ENCODE measurements at places on chromosomes 6 and 20.

- DNase-seq = no peak
Observed at GRCh38 chr6:44356487-44356886, 14.0 kb downstream of the SPATS1 start.

- DNase-seq = no peak
Observed at GRCh38 chr6:5565971-5566370, 304.7 kb downstream of the FARS2 start.

GRCh38 chr6:142756215-142756630 lies 188.8 kb downstream of the HIVEP2 start:
- DNase-seq = no peak

DNA sequence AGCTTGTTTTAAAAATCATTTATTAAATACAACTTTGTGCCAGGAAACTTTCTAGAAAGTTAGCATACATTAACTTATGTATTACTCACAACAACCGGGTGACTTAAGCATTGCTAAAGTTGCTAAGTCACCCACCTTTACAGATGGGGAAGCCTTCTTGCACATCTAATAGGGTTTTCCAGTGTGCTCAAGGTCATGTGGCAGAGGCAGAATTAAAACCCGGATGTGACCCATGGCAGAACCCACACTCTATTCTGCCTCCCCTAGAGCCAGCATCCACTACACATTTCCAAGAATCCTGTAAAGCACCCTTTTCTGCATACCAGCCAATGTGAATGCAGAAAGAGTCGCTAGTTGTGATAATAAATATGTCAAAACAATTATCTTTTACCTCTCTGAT lies 13.4 kb downstream of the LINC00237 start:
- no peak for DNase-seq

DNA sequence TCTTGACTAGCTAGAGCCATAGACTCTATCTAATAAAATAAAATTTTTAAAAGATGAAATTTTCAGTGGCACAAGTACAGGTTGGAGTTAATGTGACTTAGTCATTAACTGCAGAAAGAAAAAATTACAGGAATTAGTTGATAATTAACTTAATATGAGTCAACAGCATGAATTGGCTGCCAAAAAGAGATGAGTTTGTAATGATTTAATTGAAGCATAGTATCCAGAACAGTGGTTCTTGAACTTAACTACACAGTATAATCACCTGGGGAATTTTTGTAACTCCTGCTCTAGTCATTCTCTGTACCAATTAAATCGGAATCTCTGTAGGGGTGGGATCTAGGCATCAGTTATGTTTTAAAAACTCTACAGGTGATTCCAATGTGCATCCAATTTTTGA lies 46.3 kb upstream of the HMGN3 start:
- no peak for DNase-seq

DNA sequence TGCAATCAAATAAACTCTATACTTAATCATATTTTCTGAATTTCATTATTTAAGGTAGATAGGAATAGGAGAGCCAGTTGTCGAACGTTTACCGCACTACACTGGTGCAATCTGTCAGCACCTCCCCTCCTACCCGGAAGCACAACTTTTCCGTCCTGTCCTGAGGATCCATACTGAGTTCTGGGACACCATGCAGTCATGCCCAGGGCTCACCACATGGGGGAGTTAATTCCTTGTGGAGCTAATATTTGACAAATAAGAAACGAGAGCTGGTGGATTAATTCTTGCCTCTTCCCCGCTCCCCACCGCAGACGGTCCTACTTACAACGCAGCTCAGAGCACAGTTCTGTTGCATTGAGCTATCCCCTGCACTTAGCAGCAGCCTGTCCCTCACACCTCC lies 107.7 kb upstream of the RALGAPA2 start:
- DNase-seq = no peak

DNA sequence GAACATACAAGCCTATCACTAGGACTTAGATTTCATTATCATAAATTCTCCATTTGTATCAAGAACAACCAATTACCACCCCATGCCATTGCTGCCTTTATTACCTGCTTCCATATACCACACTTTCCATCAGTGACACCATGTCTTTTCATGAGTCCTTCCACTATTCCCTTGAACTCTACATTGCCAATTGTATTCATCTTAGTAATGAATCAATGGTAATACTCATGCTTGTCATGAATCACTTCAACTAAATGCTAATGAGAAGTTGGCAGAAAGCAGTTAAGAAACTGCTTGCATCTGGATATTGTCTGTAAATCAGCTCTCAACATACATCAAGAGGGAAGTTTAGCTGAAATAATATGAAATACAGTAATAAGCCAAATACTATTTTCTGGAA lies 61.2 kb upstream of the RNF217 start:
- no peak for DNase-seq
